ENCODE measurements at places on chromosomes 2 and 18.

DNA sequence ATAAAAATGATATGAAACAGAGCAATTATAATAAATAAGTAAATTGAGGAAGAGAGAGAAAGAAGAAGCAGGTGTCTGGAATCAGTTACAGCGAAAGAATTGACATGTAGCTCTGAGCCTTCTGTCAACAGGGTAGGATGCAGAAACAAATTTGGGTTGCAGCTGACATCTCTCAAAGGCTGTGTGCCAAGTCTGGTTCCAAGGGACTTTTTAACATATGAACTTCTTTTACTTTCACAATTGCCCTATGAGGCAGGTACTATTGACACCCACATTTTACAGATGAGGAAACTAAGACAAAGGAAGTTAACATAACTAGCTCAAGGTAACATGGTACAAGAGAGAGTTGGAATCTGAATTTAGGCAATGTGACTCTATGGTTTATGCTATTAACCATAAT lies 260.0 kb downstream of the ASXL3 start:
- no peak for DNase-seq

DNA sequence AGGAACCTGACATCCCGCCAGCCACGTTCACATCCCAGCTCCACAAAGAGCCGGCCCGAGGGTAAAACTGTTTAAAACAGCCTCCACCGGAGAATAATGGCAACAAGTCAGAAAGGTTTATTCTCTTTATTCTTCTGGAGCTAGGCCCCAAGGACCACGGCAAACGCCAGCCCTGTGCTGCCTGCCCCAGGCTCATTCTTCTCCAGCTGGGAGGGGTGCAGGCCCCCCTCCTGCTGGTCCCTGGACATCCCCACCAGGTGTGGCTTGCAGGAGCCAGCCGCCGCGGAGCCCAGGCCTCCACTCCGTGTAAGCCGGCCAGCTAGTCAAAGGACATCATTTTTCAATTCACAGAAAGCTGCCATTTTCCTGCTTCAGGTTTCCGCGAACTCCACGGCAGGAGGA lies 65.8 kb upstream of the SALL3 start:
- no peak for DNase-seq

GRCh38 chr18:54958704-54959625 lies at the start of gene CCDC68:
Gene CCDC68, minus strand, starts transcription at chr18:54959461. Its CDS starts 16,670 bp downstream, at chr18:54942791.
- DNase-seq: no peak

GRCh38 chr2:131044075-131044756 lies 49.0 kb downstream of the FAM168B start:
- DNase-seq: no peak

DNA sequence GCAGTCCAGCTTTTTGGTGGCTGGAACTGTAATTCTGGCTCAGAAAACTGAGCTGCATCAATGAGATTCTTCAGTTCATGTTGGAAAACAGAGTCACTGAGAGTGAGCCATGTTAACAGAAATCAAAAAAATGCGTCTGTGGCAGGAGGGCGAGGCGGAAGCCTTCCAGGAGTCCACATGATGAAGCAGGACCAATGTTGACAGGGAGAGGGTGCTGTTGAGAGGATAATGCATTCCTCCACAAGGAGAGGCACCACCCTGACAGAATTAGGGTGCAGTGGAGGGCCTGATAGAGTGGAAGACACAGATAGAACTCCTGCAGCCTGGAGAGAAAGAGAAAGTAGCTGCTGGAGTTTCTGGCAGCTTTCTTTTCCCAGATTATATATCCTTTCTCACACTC lies 111.5 kb downstream of the MGAT5 start:
- no peak for DNase-seq

GRCh38 chr2:120631236-120631635 lies 104.4 kb upstream of the GLI2 start:
- DNase-seq: no peak

Measured in stimulated activated CD4-positive, alpha-beta T cell treated with anti-CD3 and anti-CD28 coated beads, Interleukin-2, amount 100 ng/mL, for 4 hours (primary cell).